RCC 7860 (cell line): ENCODE measurements at places on chromosomes 12 and 14.
A peak's percentile ranks its signal among the peaks of the same experiment; 100 is the strongest.

- DNase-seq = no peak
Measured at GRCh38 chr14:68749487-68750475, 43.1 kb downstream of the ZFP36L1 start.

GRCh38 chr12:39364196-39364595 is 78.7 kb downstream of the KIF21A start:
- no peak for DNase-seq

- peak; percentile 91 for DNase-seq
Measured at GRCh38 chr12:113222730-113223531, 1.7 kb downstream of the TPCN1 start.

GRCh38 chr12:58171914-58172313 is 230.5 kb downstream of the ATP23 start:
- DNase-seq = no peak

DNA sequence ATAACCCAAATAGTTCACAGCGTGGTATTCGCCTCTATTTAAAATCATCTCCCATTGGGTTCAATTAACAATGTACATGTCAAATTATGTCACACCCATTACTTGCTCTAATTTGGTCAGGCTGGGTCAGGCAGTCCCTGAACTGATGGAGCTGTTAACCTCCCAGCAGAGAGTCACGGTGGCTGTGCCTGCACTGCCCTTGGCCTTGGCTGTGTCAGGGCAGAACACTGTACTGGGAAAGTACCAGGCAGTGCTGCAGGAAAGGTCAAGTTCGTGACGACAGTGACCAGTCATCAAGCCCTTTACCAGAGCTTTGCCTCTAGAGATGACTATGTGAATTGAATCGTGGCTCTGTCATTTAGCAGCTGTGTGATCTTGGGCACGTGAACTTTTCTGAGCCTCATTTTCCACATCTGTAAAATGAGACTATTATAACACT is 100.0 kb downstream of the ARF6 start:
- peak; percentile 85 for DNase-seq

- no peak for DNase-seq
Measured at GRCh38 chr12:121520119-121520518, 60.7 kb downstream of the KDM2B start.

DNA sequence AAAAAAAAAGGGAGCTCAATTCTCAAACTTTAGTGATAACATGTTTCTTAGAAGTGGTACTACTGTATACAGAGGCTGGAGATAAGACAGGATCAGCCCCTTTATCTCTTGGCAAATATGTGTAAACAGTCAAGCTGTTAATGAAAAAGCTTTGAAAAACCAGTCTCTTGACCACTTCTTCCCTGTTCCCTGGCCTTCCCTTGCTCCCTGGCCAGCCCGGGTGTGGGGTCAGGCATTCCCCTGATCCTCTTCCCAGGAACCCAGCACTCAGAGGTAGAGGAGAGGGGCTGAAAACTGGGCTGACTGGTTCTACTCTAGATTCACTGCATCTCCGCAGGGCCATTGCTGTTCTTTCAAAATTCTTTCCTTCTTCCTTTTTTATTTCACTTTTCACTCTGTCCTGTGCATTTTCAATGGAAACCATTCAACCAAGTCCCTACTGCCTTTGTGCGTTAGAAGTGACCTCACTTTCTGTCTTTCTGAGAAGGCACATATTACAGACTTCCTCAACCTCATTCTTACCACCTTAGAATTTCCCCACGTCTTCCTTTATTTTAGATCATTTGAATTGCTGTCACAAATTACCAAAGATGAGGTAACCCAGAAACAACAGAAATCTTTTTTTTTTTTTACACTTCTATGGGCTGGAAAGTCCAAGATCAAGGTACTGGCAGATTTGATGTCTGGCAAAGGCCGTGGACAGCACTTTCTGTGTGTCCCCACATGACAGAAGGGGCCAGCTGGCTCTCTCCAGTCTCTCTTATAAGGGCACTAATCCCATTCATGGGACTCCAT is 5.7 kb downstream of the GNG2 start:
- DNase-seq = no peak

- DNase-seq = no peak
Measured at GRCh38 chr14:55115460-55115859, 13.6 kb upstream of the LGALS3 start.

DNA sequence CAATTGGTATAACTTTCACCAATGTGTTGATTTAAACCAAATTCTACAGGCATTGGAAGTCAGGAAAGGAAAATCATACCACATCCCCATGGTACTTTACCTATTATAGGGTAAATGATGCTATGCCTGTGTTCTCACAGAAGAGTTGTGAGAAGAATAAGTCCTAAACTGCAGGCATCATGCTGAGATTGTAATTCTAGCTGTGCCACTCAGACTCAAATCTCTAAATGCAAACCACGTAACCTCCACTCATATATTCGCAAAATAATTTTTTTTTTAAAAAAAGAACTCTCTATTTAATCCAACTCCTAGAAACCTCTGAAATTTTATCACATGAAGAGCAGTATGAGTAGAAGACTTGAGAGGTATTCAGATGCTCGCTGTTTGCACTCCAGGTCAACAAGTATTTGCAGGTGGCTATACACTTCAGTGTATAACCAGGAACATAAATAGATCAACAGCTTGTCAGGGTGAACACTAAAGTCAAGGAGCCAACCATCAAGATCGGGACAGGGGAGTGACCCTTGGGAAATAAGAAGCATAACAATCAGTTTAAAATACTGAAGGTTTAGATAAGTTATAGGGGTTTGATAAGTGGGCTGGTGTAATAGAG is 110.1 kb downstream of the SLC25A21 start:
- DNase-seq = no peak
